ENCODE measurements at places on chromosomes 7 and 10.

DNA sequence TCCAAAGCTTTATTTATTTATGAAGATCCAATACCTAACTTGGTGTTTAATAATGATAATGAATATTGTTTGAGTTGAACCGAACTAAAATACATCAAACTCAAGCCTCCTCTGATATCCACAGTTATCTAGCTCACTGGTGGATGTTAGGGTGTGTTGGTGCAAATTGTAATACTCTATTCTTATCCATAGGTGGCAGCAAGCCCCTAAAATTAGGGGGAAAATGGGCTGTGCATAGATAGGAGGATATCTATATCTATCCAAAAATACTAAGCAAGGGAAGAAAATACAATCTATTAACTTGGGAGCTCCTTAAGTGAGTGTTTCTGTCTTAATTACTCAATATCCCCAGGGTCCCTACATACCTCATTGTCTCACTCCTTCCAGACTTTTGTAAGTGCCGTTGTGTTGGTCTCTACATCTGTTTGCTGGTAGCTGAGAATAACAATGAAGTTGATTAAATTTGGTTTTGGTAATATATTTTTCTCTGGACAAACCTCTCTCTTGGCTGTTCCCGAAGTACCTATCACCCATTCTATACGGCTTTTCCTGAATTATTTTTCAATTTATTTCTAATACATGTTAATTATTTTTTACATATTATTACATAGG, 55.0 kb upstream of the VWDE start:
- DNase-seq: no peak

DNA sequence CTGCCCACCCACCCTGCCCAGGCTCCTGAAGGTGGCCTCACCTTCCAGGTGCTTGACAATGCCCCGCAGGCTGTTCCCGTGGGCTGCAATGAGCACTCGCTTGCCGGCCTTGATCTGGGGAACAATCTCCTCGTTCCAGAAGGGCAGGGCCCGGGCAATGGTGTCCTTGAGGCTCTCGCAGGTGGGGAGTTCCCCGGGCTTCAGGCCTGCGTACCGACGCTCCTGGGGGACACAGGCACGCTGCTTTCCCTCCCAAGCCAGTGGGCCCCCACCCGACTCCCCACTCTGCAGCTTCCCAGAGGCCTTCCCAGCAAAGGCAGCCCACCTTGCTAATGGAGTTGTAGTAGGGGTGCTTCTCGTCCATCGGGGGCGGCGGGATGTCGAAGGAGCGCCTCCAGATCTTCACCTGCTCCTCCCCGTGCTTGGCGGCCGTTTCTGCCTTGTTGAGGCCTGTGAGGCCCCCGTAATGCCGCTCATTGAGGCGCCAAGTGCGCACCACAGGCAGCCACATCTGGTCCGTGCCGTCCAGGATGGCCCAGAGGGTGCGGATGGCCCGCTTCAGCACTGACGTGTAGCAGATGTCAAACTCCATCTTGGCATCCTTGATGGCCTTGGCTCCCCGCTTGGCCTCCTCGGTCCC, 456 bp downstream of the PGAM2 start:
- no peak for DNase-seq

DNA sequence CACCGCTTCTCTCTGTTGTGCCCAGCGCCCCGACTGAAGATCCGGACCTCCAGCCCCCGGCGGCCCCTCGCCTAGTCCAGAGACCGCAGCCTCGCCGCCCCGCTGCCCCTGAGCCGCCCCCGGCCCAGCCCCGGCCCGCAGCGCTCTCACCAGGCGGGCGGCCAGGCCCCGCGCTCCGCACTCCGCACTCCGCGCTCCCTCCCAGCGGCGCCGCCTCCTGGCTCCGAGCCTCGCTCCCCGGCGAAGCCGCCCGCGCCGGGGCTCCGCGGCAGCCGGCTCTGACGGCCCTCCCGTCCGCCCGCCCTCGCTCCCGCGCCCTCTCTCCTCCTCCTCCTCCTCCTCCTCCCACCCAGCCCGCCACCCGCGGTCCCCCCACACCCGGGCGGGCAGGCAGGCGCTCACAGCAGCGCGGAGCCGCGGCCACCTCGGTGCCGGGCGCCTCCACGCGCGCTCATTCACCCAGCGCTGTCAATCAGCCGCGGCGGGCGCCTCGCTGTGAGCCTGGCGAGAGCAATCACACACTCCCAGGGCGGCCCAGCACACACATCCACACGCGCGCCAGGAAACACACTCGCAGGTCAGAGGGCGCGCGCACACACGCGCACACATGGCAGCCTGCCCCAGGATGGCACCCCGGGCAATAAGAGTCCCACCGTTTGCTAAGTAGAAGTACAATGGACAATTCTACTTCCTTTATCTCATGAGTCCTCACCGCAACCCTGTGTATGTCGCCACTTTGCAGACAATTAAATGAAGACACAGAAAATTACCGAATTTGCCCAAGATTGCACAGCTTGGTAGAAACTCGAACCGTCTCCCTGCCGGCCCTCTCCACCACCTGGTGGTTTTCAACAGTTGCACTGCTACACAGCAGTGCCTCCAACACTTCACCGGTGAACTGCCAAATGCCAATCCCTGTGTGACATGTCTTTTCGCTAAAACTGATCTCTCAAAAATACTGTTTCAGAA, at the start of gene PRRT4:
Gene PRRT4 (minus strand): TSS at position 280 of the 969 bp plus-strand sequence.
- no peak for DNase-seq

- no peak for DNase-seq
Observed at GRCh38 chr7:155620497-155620896, 24.0 kb upstream of the RBM33 start.
